Aorta (tissue), 5 donors: ENCODE measurements at places on chromosomes 4 and X.

DNA sequence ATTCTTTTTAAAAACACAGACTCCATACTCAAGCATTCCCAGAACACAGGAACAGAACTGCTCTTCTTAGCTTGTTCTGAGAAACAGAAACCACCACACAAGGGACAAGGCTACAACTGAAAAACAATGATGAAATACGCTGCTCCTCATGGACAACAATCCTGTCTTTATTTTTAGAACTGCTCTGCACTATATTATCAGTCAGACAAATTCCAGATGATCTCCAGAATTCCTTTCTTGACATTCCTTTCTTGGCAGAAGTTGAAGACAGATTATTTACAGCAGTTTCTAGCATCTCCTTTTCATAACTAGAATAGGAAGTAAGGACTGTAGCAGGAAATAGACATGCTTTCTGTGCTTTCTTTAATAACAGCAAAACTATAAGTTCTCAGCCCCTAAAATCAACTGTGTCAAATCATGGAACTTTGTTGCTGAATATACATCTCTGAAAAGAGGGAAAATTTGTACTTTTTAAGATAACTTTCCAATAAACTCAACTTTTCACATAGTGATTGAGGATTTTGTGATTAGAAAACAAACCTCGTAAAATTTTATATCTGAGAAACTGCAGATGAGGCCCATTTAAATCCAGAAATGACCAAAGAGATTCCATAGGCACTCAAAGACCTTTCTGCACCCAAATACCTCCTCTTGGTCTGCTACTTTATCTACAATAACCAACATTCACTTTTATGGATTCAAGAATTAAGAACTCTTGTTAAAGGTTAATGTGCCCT, 35.9 kb downstream of the ANTXR2 start:
- DNase-seq = no peak

DNA sequence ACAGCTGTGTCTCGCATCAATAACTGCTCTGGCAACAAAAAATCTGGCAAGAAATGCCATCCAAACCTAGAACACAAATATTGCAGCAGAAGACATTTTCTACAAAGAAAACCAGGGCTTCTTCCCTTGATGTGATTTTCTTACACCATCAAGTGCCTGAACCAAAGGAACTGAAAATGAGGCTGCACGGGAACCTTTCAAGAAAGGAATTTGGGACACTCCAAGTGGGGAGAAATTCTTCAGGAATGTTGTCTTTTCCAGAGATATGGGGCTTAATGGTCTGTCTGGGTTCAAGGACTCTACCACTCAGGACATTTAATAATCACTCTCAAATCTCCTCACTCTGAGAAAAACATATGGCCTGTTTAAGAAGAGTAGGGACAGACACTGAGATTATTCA, 57.6 kb downstream of the PRDM5 start:
- DNase-seq = no peak

- DNase-seq = no peak
Observed at GRCh38 chr4:5086535-5086934, 35.3 kb downstream of the STK32B start.

DNA sequence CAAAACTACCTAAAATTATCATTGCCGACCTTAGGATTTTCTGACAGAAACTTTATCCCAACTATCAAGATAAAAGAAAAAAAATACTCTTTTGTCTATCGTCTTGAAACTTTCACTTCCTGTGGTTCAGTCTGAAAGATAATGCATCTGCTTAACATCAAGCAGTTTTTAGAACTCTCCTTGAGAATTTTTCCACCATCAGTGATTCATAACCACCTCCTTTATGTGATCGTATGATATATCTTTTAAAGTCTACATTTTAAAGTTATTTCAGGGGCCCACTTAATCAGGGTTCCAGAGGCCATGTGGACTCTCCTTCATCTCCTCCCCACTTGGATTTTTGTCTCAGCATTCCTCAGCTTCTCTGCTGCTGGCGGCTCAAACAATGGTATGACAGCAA, 272.8 kb upstream of the TENM3 start:
- no peak for DNase-seq

GRCh38 chr4:107734120-107734519, 14.1 kb upstream of the PAPSS1 start:
- no peak for DNase-seq

GRCh38 chrX:97564496-97564895, 680.8 kb downstream of the RPA4 start:
- no peak for DNase-seq

GRCh38 chr4:183876268-183876934, 28.7 kb upstream of the STOX2 start:
- peak; percentile 83 for DNase-seq

- DNase-seq = peak; percentile 30
Observed at GRCh38 chrX:154010330-154011087, 9.2 kb downstream of the IRAK1 start.

GRCh38 chr4:110629780-110630687, 7.2 kb upstream of the PITX2 start:
- no peak for DNase-seq

- peak; percentile 85 for DNase-seq
Observed at GRCh38 chr4:83109480-83110222, 4.9 kb downstream of the PLAC8 start.
